Kidney epithelial cell (primary cell): ENCODE measurements at places on chromosomes 3 and 15. TPM values are rescaled to one million over a fixed set of nuclear protein-coding genes. Genes with fewer than 3 reads are reported as not detected.

Gene SLC28A2
- total RNA-seq: not detected in 2 replicates

Gene SLC22A13
- 0.34 TPM in 1 of 2 replicates, not detected in the other for total RNA-seq

Gene ACAN
- 0.08 and 0.27 TPM in 2 replicates for total RNA-seq

Gene FGF12
- 3.2 and 5.9 TPM in 2 replicates for total RNA-seq

Gene ELL3
- total RNA-seq: 1.3 and 3.5 TPM in 2 replicates

Gene MEGF11
- 0.55 and 0.63 TPM in 2 replicates for total RNA-seq

Gene CLDN16
- total RNA-seq: 10.9 and 12.0 TPM in 2 replicates

Gene AMT
- 4.9 and 6.6 TPM in 2 replicates for total RNA-seq

Gene ACKR2
- 6.2 and 6.4 TPM in 2 replicates for total RNA-seq

Gene CFAP91
- 3.3 and 7.1 TPM in 2 replicates for total RNA-seq

Gene GPR62
- total RNA-seq: not detected in 2 replicates

Gene C3orf80
- 1.2 TPM in 2 replicates for total RNA-seq

Gene CPB1
- not detected in 2 replicates for total RNA-seq

Gene ITIH3
- not detected in 2 replicates for total RNA-seq
